GM13976 (cell line): ENCODE measurements at places on chromosomes 6 and 20.

- no peak for DNase-seq
These were observed 52.8 kb upstream of the CDYL start for GRCh38 chr6:4723383-4723782.

- no peak for DNase-seq
These were observed 603.3 kb upstream of the PTCHD4 start for GRCh38 chr6:48714250-48714649.

DNA sequence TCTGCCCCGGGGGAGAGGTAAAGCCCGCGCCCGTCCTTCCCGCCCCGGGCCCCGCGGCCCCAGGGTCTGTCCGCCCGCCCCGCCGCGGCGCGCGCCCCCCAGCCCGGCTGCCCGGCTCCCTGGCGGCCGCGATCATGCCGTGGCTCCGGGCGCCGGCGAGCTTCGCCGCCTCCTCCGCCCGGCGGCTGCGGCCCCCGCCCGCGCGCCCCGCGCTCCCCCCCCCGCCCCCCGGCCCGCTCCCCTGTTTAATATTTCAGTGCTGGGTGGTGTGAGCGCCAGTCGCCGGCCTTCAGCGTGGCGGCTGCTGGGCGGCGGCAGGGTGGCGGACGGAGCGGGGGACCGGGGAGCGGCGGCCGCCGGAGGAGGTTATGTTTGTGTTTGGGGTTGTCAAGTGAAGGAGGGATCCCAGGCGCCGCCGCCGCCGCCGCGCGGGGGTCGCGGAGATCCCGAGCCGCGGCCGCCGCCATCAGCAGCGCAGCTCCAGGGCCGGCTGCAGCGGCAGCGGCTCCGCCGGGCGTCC lies at the start of gene HIVEP1:
Gene HIVEP1 (plus strand): TSS at position 275 of the 520 bp plus-strand sequence. CDS start 3,317 bp downstream, outside the sequence.
- DNase-seq, result peak; percentile 33

DNA sequence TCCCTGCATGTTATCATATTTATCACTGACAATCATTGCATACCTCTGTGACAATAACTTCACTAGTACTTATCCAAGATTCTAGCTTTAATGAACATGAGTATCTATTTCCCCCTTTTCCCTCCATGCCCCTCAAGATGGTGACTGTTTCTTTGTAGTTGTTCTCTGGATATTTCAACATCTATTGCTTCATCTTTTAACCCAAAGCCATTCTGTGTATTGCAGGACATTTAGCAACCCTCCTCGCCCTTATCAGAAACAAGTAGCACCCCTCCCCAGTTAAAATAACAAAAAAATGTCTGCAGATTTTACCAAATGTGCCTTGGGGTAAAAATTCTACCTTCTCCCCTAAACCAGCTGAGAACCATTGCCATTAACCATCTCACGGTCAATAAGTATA lies 979.8 kb upstream of the MANEA start:
- no peak for DNase-seq

- no peak for DNase-seq
These were observed 3.2 kb downstream of the RAB44 start for GRCh38 chr6:36700831-36701230.

DNA sequence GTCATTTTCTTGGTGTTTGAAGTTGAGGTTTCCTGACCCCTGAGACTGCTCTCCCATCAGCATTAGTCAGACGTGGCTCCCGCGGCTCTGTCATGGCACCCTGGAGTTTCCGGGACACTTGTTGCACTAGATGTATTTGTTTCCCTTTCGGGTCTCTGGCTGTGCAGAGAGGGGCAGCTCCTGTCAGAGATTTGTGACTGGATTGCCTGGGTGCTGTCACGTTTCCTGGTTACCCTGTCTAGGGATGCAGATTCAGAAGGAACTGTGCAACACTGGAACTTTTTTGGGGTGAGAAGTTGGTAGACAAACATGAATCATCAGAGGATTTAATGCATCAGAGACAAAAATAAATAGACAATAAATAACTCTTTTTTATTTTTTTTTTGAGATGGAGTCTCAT lies 431.8 kb upstream of the MAN1A1 start:
- DNase-seq, result no peak

DNA sequence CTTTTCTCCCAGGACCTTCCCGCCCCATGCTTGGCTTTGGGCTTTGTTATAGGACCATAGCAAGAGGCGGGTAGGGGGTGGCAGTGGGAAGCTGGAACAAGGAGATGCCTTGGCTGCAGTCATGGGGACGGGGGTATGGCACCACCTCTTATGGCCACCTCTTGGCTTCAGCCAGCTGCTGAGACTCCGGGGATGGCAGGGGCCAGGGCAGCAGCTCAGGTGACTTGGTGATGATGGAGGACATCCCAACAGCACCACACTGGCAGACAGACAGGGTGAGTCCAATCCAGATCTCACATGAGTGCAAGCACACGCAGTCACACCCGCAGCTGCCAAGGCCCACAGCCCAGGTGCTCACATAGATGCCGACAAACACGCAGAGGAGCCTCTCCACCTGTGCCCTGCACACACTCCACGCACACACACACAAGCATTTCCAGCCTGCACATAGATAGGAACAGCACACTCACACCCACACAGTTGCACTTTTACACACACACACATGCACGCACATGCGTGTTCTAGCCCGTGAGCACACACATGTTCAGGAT lies 6.2 kb downstream of the NOL4L start:
- DNase-seq, result no peak
